A549 treated with DMSO at 1 μM for 4 hours (cell line): ENCODE measurements at places on chromosomes 7 and 10. TPM values are rescaled to one million over a fixed set of nuclear protein-coding genes. Genes with fewer than 3 reads are reported as not detected.

GPR158 gene
- 0.02 to 0.06 TPM (median 0.05 TPM) in 5 replicates for total RNA-seq

NACAD gene
- total RNA-seq = 0.11 to 0.34 TPM (median 0.18 TPM) in 5 replicates

CDK13 gene
- 21.2 to 25.9 TPM (median 24.0 TPM) in 5 replicates for total RNA-seq

ANAPC16 gene
- 70.5 to 89.1 TPM (median 84.6 TPM) in 5 replicates for total RNA-seq

A1CF gene
- 0.06 to 0.07 TPM (median 0.06 TPM) in 4 of 5 replicates, not detected in the other for total RNA-seq
